ENCODE measurements at places on chromosomes 13 and 19.

DNA sequence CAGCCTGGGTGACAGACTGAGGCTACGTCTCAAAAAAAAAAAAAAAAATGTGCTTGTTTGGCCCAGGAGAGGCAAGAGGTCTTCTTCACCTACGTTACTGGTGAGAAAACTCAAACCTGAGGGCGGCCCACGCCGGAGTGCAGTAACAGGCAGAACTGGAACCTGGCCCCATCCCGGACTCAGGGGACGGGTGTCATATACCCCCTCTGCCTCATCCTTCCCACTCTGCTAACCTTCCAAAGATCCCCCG lies 414 bp upstream of the ADAT3 start:
- no peak for DNase-seq

DNA sequence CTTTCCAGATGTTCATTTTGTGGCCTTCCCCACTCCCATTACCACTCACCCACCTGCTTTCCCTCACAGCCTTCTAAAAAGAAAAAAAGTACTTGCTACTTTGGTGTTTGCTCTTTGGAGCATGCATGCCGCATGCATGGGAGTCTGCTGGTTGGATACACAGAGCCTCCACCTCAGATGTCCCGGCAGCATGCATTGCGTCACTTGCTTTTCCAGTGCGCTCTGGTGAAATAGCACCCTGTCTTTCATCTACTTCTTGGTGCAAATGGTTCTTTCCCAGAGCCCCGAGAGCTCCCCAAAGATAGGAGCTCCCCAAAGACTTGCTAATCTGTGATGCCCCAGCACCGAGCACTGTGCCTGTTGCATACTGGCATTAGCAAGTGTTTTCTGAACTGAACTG lies 333.2 kb upstream of the ZNF507 start:
- DNase-seq: no peak

GRCh38 chr13:23992781-23993679 lies 95.7 kb upstream of the C1QTNF9B start:
- no peak for DNase-seq

- DNase-seq: no peak
Measured at GRCh38 chr19:36009220-36009619, 607 bp upstream of the SYNE4 start.

GRCh38 chr13:112868308-112868707 lies 100.7 kb upstream of the MCF2L start:
- no peak for DNase-seq

GRCh38 chr13:39505151-39505550 lies 97.8 kb downstream of the LHFPL6 start:
- DNase-seq: no peak

DNA sequence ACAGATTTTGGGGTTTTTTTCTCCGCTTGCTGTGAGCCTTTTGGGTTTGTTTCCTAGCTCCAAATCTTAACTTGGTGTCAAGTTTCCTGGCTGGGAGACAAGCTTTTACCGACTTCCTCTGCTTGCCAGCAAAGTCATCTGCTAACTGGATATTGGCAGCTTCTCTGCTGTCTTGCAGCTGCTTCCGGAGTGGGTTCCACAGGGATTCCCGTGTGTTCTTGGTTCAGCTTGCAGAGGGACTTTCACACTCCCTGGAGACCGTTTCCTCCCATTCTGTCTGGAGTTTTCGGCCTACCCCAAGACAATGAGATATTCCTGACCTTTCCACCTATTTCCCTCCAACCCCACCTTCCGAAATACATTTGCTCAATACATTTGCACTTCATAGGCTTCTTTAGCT lies 2.2 kb upstream of the COLGALT1 start:
- DNase-seq: no peak

DNA sequence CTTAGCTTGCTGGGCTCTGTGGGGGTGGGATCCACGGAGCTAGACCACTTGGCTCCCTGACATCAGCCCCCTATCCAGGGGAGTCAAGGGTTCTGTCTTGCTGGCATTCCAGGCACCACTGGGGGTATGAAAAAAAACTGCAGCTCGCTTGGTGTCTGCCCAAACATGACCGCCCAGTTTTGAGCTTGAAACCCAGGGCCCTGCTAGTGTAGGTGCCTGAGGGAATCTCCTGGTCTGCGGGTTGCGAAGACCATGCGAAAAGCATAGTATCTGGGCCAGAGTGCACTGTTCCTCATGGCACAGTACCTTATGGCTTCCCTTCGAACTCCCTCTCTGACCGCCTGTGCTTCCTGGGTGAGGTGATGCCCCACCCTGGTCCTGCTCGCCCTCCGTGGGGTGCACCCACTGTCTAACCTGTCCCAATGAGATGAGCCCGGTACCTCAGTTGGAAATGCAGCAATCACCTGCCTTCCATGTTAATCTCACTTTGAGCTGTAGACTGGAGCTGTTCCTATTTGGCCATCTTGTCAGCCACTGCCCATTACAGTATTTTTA lies 120.8 kb upstream of the TNFSF11 start:
- DNase-seq: no peak

GRCh38 chr13:110646442-110647364 lies 31.4 kb downstream of the NAXD start:
- DNase-seq: no peak

DNA sequence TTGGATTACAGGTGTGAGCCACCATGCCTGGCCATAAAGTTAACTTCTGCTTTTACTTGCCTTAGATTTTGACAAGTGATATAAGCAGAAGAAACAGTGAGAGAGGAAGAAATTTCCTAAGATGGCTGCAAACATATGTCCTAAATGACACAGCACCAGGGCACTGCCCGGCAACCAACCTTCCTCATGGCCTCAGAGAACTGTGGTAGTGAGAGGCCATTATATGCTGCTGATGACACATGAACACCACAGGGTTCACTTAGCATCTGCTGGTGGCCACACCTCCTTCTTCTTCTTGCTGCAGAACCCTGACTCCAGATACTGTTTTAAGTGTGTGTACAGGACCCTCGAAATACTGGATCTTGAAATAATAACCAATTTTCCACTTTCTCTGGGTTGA lies 88.2 kb downstream of the KCTD12 start:
- DNase-seq: no peak

DNA sequence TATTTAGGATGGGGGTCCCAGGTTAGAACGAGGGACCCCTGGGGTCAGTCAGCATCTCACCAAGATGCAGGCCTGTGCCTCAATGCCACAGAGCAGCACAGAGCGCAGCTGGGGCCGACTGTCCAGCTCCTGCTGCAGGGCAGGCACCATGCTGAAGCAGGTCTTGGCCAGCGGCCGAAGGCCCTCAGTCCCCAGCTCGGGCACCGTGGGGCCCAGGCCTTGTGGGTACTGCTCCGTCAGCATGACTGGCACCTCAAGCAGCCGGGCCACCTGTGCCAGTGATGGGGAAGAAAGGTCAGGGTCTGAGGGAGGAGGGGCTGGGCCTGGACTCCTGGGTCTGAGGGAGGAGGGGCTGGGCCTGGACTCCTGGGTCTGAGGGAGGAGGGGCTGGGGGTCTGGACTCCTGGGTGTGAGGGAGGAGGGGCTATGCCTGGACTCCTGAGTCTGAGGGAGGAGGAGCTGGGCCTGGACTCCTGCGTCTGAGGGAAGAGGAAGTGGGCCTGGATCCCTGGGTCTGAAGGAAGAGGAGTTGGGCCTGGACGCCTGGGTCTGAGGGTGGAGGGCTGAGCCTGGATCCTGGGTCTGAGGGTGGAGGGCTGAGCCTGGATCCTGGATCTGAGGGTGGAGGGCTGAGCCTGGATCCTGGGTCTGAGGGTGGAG lies 5.7 kb downstream of the ISOC2 start:
- DNase-seq: no peak

DNA sequence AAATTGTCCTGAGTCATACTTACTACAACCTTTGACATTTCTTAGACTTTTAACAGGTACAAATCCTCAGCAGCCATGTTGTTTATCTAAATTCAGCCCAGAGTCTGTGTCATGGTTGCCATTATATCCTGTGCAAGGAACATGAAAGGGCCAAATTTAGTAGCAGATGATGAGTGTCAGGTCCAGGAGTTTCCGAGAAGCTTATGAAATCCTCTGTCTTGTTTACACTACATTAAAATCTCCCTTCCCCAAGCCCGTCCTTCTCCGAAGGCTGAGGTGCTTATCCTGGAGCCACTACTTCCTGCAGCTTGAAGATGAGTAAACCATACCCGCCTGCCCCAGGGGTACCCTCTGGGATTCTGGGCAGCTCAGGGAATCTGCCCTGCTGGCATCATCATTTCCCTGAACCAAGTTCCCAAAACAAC lies 102.6 kb upstream of the SERP2 start:
- DNase-seq: no peak

GRCh38 chr19:49104229-49104864 lies 9.8 kb upstream of the LIN7B start:
- no peak for DNase-seq

DNA sequence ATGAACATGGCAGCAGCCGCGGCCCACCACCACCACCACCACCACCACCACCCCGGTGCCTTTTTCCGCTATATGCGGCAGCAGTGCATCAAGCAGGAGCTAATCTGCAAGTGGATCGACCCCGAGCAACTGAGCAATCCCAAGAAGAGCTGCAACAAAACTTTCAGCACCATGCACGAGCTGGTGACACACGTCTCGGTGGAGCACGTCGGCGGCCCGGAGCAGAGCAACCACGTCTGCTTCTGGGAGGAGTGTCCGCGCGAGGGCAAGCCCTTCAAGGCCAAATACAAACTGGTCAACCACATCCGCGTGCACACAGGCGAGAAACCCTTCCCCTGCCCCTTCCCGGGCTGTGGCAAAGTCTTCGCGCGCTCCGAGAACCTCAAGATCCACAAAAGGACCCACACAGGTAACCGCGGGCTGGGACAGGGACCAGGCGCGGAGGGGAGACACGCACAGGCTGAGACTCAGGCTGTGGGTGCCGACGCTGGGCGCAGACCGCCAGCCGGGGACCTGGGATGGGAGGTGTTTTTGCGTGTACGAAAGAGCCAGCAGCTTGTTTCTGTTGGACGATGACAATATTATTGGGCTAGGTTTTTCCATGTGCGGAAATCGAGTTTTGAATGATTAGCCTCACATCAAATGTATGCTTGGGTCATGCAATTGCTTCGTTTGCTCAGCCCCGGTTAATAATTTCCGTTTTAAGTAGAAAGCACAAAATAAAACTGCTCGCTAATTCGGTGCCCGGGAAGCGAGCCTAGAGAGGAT lies 1.3 kb downstream of the ZIC2 start:
- DNase-seq: peak; percentile 70

DNA sequence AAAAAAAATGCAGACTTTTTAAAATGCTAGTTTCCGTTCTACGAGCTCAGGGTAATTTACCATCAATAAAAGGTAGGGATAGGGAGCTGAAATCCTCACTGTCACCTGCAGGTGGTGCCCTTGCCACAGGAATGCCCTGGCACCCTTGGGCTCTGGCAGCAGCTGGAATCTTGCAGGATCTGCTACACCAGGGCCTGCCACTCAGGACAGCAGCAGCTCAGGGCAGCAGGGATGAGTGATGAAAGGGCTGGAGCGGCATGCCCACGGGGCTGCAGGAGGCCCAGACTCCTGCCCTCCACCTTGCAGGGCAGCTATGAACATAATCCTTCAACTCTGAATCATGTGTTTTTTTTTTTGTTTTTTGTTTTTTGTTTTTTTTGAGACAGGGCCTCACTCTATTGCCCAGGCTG lies 54.0 kb downstream of the GNG7 start:
- DNase-seq: no peak

DNA sequence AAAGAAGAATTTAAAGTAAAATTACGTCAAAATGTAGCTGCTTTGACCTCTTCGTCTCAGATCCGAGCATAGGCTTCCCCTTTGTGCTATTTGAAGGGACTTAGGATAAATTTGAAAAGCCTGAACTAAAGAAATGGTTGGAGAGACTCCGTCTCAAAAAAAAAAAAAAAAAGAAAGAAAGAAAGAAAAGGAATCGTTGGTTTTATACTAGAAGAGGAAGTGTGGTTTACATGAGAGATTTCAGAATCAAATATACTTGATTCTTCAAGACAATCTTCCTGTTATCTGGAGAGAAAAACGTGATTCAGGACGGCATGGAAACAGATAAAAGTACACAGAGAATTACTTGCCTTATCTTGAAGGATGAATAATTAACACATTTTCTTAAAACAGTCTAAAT lies 474 bp upstream of the ZNF780B start:
- no peak for DNase-seq

GRCh38 chr13:111517641-111518010 lies 197.2 kb downstream of the TEX29 start:
- no peak for DNase-seq

DNA sequence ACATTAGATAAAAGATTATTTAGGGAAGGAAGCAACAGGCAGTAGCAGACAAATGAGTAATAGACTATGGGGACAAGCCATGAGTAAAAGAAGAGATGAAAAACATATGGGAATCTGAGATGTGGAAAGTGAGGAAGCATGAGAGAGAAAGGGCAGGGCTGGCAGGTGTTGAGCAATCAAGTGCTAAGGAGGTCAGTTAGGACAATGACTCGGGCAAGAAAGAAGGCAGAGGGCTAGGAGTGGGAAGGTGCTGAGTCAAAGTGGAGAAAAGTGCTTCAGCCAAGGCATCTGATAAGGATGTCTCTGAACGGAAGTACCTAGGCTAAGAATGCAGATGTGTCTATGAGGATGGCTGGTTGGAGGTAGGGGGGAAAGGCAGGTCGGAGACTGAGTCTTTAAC lies 291.9 kb upstream of the HTR2A start:
- DNase-seq: no peak

DNA sequence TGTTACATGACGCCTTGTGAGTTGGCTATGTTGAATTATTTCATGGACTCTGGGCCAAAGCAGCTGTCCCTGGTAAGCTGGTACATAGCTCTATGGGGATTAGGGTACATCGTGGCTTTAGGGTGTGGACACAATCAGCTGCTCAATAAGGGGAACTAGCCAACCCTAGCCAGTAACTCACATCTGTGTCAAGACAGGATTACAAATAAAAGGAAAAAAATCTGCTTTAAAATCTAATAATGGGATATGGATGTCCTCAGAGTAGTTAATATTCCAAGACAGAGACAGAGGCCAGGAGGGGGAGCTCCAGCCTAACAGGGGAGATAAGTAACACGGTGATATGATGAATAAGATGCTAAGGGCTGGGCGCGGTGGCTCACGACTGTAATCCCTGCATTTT lies 21.1 kb upstream of the ZNF766 start:
- DNase-seq: no peak

DNA sequence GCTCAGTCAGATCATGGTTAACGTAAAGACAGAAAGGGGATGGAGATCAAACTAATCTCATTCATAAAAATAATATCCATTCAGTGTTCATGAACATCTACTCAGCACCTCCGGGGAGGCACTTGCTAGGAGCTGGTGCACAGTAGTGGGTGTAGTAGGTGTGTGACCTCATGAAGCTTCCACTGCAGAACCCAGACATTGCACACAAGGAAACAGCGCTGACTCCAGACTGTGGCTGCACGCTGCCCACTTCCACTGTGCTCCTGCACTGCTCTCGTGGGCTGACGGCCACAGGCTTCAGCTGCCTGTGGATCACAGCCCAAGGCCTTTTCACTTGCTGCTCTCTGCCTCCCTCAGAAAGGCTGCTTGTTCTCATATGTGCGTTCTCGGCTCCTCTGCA lies 214.4 kb upstream of the ZNF507 start:
- DNase-seq: no peak

Data from right kidney (tissue), 9 donors.